ENCODE measurements at places on chromosomes 11 and 22.

DNA sequence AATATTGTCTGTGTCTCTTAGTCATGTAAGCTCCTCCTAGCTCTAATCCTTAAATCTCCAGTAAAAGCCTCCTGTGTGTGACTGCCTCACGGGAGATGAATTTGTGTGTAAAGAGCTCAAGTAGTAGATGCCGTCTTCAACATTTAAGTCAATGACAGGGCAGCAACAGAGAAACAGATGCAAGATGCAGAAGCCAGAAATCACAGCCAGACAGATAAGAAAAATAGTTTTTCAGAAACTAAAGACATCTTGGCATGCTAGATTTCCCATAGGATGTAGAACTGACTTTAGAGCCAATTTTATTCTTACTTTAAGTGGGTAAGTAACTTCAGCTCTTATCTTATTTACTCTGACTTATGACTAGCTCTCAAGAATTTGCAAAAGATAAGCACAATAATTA, 652.8 kb downstream of the KCNA4 start:
- DNase-seq, result no peak

DNA sequence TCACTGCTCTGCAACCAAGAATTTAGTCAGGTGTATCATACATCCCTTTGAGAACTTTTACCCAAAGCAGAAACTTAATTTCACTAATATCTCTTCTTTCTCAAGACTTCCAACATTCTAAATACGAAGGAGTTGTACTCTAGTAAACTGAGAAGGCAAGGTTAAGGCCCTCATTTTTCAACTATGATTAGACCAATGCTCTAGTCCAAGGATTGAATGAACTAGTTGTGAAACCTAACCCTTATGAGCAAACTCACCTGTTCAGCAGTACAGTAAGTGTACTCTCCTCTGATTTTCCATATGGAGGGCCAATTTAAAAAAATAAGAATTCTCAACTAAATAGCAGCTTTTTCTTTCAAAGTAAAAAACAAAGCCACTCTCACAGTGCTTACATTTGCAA, 180.0 kb upstream of the C11orf58 start:
- DNase-seq, result no peak

- DNase-seq, result no peak
Observed at GRCh38 chr22:24772493-24773220, 1.9 kb downstream of the PIWIL3 start.

GRCh38 chr22:20636945-20637344, 129.5 kb downstream of the MED15 start:
- no peak for DNase-seq

GRCh38 chr11:86212019-86212611, 32.4 kb upstream of the EED start:
- no peak for DNase-seq

DNA sequence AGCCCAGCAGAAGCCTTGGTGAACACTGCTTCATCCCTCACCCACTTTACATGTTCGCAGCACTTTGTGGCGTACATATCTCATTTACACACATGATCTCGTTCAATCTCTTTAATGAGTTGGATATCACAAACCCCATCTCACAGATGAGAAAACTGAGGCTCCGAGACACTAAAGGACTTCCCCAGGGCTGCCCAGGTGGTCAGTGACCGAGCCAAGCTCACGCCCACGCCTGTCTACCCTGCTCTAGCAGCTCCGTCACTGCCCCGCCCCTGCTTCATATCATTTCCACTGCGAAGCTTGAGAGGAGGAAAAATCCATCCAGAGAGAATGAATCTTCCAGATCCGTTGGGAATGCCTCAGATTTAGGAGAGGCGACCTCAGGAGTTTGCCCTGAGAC, 11.8 kb upstream of the DSCAML1 start:
- no peak for DNase-seq
